HCEC 1CT (cell line): ENCODE measurements at places on chromosomes 5 and 9.
A peak's percentile ranks its signal among the peaks of the same experiment; 100 is the strongest.

DNA sequence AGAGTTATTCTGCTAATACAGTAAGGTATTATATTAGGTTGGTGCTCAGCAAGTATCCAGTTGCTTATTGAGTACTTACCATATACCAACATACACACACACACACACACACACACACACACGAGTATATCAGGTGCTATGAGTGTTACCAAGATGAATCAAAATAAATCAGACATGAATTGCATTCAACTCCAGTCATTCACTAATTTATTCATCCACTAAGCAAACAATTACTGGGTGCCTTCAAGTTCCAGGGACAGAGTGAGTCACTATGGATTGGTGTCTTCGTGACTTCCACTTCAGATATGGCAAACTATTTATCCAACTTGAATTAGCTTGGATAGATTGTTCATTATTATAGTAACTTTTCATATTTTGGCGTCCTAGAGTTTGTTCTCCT lies 140.7 kb upstream of the SLC44A1 start:
- no peak for DNase-seq

DNA sequence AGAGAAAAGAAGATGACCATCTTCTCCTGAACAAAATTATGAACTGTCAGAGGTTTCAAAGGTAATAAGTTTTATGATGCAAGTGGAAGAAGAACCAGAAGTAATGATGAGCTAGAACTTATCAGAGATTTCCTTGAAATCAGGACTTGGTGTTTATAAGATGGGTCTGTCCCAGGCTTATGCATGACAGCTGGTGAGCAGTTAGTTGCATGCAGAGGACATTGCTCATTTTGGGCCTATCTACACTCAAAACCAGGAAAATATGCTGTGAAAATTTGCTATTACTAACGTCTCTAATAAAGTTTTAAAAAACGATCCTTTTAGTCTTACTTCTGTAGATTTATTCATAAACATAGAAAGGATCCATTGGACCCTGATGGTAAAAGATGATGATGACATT lies 6.6 kb upstream of the STC2 start:
- peak; percentile 56 for DNase-seq

- DNase-seq = no peak
These were observed 29.9 kb upstream of the HMHB1 start for GRCh38 chr5:143781993-143782520.

- DNase-seq = no peak
These were observed 50.6 kb downstream of the ALDH1A1 start for GRCh38 chr9:72902268-72902667.

DNA sequence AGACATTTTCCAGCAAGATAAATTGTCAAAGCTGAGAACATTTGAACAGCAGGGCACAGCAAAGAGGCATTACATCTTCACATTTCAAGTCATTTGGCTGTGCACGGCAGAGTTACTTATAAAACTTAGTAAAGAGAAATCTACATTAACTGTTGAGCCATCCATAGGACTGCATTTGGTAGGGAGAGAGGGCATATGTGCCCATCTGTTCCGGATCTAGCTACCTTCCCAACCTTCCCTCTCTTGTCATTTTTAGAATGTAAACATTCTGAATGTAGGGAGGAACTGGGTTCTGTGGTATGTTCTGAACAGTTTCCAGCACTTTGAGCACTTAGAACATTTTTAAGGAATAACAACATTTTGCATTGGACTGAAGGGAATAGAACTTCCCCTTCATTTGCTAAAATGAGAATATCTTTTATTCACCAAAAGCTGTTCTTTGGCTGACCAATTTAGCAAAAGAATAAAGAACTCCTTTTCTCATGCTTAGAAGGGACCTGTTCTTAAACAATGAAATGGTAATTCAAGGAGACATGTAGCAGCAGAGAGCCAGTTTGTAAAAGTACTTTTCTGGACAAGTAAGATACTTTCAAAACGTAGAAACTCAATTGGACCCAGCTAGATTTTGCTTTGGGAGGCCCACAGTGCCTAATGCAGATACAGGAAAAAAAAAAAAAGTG lies 104.4 kb downstream of the CETN3 start:
- no peak for DNase-seq

- peak; percentile 79 for DNase-seq
These were observed at the start of gene WDR38 for GRCh38 chr9:124852829-124853531. WDR38 (plus strand) TSS chr9:124853460; CDS start chr9:124853532, 72 bp downstream.

DNA sequence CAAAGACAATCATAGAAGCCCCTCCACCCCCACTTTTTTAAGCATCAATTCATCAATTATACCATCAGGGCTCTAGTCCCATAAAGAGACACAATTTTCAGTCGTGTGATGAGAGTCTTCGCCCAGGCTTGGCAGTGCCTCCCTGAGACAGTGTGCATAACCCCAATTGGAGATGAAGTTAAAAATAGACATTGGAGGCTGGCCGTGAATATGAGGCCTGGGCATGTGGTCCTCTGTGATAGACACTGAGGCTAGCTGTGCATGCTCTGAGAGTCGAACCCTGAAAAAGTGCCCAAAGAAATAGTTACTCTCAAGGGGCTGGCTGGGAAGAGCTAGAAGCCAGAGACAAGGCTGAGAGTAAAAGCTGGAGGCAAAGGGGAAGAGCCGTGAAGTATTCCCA lies 248.6 kb upstream of the NR4A3 start:
- no peak for DNase-seq

- DNase-seq = no peak
These were observed 183.9 kb upstream of the DMAC1 start for GRCh38 chr9:7983490-7983889.

DNA sequence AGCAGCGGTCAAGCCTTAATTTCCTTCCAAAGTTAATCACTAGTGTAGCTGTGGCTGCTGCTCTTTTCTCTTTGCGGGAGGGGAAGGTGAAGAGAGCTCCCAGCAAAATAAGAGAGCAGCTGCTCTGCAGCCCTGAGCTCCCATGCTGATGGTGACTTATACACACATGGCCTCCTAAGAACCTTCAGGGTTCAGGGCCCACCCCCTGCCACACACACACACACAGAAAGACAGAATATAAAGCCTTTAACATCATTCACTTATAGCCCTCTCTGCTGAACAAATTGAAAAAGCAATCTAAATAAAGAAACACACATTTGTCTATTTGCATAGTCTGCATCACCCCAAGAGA lies 43.6 kb downstream of the GAS1 start:
- no peak for DNase-seq

- DNase-seq = peak; percentile 6
These were observed 265.2 kb upstream of the RASA1 start for GRCh38 chr5:87002485-87002884.

DNA sequence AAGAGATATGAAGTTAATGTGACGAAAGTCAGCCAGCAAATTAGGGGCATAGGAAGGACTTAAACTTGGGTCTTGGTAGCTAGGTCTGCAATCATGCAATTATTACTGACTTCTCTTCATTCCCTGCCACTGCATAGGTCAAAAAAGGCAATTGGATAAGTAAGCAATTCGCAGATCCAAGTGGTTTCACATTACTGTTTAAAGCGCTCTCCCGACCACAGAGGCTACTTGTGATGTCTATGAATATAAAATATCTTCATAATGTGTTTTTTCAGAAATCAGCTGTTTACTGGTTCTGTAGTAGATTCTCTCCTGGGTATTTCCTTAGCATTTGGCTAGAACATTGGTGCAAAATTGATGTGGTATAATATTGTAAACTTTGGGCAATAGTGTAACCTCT lies 174.7 kb upstream of the PTGER4 start:
- no peak for DNase-seq

DNA sequence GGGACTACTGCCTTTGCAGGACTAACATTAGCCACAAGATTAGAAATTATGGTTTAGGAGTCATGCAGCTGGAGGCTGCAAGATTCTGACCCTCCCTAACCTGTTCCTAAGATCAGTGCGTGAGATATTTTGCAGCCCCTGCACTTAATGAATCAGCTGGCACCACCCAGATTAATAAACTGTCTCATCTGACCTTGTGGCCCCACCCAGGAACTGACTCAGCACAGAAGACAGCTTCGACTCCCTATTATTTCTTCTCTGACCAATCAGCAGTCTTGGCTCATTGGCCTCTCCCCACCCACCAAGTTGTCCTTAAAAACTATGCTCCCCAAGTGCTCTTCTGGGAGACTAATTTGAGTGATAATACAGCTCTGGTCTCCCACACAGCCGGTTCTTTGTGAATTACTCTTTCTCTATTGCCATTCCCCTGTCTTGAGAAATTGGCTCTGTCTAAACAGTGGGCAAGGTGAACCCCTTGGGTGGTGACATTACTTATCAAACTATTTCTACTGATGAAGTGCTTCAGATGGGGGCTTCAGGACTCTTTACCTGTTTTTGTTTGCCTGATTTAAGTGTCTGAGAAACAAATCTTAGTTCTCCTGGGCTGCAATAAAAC lies 17.0 kb downstream of the CTSL start:
- no peak for DNase-seq

- no peak for DNase-seq
These were observed 134.9 kb downstream of the SLIT3 start for GRCh38 chr5:169166078-169166477.

DNA sequence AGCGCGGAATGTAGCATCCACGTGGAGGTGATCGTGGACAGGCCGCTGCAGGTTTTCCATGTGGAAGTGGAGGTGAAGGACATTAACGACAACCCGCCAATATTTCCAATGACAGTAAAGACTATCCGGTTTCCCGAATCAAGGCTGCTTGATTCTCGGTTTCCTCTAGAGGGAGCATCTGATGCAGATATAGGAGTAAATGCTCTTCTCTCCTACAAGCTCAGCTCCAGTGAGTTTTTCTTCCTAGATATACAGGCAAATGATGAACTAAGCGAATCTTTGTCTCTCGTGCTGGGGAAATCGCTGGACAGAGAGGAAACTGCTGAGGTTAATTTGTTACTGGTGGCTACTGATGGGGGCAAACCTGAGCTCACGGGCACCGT lies 598 bp downstream of the PCDHA2 start:
- no peak for DNase-seq

DNA sequence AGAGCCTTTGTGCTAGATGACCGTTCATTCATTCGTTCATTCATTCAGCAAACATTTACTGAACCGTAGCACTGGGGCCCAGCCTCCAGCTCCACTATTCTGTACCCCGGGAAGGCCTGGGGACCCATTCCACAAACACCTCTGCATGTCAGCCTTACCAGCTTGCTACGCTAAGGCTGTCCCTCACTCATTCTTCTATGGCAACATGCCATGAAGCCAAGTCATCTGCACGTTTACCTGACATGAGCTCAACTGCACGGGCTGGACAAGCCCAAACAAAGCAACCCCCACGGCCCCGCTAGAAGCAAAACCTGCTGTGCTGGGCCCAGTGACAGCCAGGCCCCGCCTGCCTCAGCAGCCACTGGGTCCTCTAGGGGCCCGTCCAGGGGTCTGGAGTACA lies 6.0 kb downstream of the CEL start:
- DNase-seq = no peak

- DNase-seq = no peak
These were observed 10.5 kb upstream of the MYOT start for GRCh38 chr5:137856916-137857862.

- peak; percentile 19 for DNase-seq
These were observed 754 bp downstream of the DCAF12 start for GRCh38 chr9:34125681-34126206.

- DNase-seq = peak; percentile 64
These were observed 130.3 kb downstream of the PAX5 start for GRCh38 chr9:36903541-36904435.

DNA sequence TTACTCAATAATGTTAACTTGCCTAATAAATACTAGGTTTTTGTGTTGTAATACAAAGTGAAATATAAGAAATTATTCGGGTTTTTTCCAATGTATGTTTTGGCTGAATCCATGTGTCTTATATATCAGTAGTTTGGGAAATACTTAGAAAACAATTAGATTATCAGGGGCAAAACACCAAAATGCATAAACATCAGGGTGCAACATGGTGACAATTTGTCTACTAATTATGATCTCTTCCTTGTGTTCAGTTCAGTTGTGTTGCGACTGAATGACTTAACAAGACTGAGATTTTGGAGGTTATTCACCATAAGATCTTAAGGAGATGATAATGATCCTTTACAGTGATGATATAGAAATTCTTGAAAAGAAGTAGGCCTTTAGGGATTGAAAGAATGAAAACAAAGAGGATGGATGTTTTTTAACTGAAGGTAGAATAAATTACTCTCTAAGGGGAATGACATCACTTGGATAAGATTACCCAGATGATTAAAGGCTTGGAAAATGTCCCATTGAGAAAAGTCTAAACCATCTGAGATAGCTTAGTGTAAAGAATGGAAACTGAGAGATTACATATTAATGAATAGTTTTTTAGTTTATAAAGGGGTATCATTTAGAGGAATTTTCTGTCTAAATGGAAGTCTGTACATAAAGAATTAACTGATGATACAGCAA lies 415.8 kb downstream of the SPATA31D1 start:
- no peak for DNase-seq

- no peak for DNase-seq
These were observed 102.6 kb upstream of the TRPM3 start for GRCh38 chr9:71223953-71224538.

DNA sequence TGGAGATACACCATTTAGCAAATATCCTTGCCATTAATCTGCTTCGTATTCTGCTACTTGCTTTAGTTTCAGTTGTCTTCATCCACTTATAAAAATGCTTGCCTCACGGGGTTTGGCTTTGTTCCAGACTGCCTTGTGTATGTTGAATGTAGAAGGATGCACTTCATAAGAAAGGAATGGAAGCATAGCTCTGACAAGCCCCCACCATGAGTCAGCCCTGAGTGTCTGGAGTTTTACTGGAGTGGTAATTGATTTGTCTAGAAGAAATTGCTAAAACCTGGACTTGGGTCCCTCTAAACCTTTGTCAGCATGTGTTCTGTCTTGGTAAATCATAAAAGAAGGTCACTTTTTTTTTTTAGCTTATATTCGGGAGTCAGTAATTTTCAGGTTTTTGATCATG lies 4.6 kb downstream of the TEX48 start:
- peak; percentile 98 for DNase-seq

DNA sequence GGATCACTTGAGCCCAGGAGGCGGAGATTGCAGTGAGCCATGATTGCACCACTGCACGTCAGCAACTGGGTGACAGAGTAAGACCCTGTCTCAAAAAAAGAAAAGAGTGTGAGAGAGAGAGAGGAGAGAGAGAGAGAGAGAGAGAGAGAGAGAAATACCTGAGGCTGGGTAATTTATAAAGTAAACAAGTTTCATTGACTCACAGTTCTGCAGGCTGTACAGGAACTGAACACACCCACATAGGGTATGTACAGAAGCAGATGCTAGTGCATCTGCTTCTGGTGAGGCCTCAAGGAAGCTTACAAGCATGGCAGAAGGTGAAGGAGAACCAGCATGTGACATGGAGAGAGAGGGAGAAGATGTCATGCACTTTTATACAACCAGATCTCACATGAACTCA lies 46.4 kb upstream of the CHD1 start:
- DNase-seq = no peak

DNA sequence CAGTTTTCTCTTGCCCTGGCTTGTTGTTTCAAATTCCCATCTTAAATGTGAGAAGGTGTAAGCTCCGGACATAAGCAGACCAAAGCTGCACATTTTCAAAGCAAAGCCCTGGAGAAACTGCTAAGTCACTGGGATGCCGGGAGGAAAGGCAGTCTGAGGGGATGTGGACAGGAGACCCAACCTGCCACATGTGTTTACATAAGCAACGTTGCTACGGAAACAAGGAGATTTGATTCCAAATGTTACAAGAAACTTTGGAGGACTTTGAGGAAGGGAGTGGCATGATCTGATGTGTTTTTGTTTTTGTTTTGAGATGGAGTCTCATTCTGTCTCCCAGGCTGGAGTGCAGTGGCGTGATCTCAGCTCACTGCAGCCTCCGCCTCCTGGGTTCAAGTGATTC lies 25.7 kb upstream of the INSYN2B start:
- DNase-seq = no peak

GRCh38 chr5:53067641-53068040 lies 41.9 kb downstream of the MOCS2 start:
- DNase-seq = no peak
